NCI-H187 (cell line): ENCODE measurements at places on chromosomes 12 and 14.
A peak's percentile ranks its signal among the peaks of the same experiment; 100 is the strongest.

DNA sequence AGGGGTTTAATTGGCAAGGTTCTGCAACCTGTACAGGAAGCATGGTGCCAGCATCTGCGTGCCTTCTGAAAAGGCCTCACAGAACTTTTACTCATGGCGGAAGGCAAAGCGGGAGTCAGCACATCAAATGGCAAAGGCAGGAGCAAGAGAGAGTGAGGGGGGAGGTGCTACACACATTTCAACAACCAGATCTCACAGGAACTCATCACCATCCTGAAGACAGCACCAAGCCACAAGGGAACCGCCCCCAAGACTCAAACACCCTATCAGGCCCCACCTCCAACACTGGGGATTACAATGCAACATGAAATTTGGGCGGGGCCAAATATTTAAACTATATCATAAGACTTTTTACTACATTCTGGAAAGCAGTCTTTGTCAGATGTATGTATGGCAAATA is 38.0 kb upstream of the FKBP4 start:
- no peak for DNase-seq

DNA sequence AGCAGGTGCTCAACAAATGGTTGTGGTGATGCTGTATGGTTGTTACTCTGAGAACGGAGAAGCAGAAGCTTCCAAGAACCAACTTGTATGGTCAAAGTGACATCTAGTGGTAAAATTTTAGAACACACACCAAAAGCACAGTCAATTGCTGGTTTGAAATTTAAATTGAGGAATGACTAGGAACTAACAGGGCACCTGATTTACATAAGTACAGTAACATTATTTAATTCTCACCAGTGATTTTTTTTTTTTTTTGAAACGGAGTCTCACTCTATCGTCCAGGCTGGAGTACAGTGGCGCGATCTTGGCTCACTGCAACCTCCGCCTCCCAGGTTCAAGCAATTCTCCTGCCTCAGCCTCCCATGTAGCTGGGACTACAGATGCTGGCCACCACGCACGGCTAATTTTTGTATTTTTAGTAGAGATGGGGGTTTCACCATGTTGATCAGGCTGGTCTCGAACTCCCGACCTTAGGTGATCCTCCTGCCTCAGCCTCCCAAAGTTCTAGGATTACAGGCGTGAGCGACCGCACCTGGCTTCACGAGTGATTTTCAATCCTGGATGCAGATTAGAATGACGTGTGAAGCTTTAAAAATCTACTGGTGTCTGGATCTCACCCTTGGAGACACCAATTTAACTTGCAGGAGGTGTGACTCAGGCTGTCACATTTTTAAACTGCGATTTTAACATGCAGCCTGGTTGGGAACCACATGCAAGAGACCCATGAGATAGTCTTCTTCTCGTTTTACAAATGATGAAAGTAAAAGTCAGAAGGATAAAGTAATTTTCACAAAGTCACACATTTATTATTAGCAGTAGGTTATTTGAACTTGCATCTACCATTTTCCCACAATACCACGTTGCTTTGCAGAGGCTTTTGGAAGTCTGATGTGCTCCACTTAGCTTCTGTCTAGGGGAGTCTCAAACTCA is 14.1 kb upstream of the NUMB start:
- DNase-seq = peak; percentile 24

DNA sequence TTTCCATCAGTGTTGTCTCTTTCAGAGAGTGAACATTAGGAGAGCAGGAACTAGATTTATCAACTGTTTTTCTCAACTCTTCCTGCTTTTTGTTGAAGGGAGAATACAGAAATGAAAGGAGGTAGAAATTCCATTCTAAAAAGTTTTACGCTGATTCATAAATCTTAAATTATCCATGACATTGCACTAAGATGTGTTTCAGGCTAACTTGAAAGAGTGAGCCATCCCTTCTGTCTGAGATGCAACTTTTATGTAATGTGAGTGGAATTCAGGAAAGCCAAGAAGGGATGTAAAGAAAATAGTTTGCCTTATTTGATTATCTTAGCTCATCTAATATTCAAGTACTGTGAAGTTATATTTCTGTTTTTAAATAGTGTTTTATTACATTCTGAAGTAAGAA is 349.5 kb upstream of the RGS6 start:
- no peak for DNase-seq

- no peak for DNase-seq
Measured at GRCh38 chr12:108265505-108265904, 73.6 kb downstream of the CMKLR1 start.

DNA sequence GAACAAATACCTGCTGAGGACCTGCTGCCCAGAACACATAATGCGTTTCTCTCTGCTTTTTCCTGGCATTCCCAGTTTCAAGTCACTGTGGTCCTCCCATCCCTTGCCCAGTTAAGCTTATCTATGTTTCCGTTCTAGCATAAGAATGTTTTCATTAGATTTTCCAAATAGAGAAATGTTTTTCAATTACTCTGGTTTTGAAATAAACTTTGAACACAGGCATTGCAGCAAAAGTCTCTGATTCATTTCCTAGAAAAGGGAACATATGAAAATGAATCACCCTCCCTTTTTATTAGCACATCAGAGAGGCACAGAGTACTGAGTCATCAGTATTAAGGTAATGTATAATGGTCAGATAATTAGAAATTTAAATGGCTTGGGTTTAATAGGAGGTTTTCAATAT is 201.1 kb upstream of the TMEM260 start:
- no peak for DNase-seq

GRCh38 chr14:99684410-99684934 is 374 bp downstream of the CYP46A1 start:
- DNase-seq = no peak
